Endodermal cell (in vitro differentiated cells): ENCODE measurements at places on chromosomes 13 and 19. TPM values are rescaled to one million over a fixed set of nuclear protein-coding genes. Genes with fewer than 3 reads are reported as not detected.
A peak's percentile ranks its signal among the peaks of the same experiment; 100 is the strongest.

- DNase-seq = no peak
- H3K27me3 ChIP-seq = no peaks in the 10 kb centered on the region
- H3K4me1 ChIP-seq = no peaks in the 10 kb centered on the region
- no peaks in the 10 kb centered on the region for H3K36me3 ChIP-seq
- no peak overlapping the region for H3K27ac ChIP-seq
Measured at GRCh38 chr19:48348045-48348444, 15.7 kb downstream of the TMEM143 start.

GRCh38 chr19:49764341-49764740 lies 1.2 kb upstream of the TSKS start:
- DNase-seq = no peak
- no peak overlapping the region for H3K27ac ChIP-seq
- H3K4me1 ChIP-seq = peaks cover 4% of the 10 kb centered on the region

DNA sequence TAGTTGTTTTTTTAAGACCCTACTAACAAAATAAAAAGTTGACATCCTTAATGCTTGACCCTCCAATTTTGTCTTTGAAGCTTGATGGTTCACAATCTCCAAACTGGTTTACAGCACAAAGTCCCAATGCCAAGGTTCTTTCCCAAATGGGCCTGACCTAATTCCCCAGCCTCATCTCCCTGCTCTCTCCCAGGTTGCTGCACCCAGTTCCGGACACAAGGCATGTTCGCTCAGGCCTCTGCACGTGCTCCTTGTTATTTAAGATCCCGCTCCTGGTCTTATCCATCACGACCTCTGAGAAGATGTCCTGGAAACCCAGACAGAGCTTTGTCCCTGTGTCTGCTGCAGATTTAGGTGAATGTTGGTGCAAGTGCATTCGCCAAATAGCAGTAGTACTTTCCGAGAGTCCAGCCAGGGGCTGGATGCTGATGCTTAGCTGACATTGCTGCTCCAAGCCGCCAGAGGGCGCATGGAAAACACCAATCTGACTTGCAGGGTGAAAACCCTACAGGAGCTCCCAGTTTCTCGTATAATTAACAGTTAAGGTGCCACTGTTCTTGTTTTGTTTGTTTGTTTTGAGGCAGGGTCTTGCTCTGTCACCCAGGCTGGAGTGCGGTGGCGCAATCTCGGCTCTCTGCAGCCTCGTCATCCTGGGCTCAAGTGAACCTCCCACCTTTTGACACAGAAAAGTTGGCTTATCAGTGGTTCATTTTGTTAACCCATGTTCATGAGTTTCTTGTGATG lies 18.5 kb downstream of the LYPD3 start:
- H3K27me3 ChIP-seq = no peaks in the 10 kb centered on the region
- H3K4me1 ChIP-seq = no peaks in the 10 kb centered on the region
- H3K4me3 ChIP-seq = no peak overlapping the region
- H3K27ac ChIP-seq = no peak overlapping the region
- H3K36me3 ChIP-seq = no peaks in the 10 kb centered on the region
- DNase-seq = peak; percentile 93

GRCh38 chr13:26095338-26095737 lies 43.5 kb upstream of the SHISA2 start:
- H3K27ac ChIP-seq = no peak overlapping the region
- no peaks in the 10 kb centered on the region for H3K4me1 ChIP-seq
- H3K27me3 ChIP-seq = no peaks in the 10 kb centered on the region
- no peak for DNase-seq

DNA sequence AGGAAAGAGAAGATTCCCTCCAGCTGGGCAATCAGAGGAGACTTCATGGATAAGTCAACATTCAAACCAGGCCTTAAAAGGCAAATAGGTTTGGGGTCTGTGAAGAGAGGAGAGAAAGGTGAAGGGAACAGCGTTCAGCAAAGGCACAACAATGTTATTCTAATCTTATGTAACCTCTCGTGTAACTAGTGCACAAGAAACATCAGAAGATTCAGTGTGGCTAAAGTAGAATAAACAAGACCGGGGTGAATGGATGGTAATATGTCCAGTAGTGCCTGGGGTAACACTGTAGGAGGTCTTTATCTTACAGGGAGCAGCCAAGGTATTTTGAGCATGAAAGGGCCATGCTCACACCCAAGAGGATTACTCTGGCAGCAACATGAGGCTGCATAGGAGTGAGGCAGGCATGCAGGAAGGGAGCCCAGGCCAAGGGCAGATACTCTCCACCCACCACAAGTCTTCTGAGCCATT lies 24.1 kb downstream of the LHFPL6 start:
- DNase-seq = no peak
- no peaks in the 10 kb centered on the region for H3K27me3 ChIP-seq
- no peaks in the 10 kb centered on the region for H3K36me3 ChIP-seq
- H3K27ac ChIP-seq = no peak overlapping the region

- H3K27ac ChIP-seq = no peak overlapping the region
- peaks cover 4% of the 10 kb centered on the region for H3K27me3 ChIP-seq
- no peak for DNase-seq
Measured at GRCh38 chr19:40896418-40896796, 14.4 kb upstream of the CYP2A7 start.

DNA sequence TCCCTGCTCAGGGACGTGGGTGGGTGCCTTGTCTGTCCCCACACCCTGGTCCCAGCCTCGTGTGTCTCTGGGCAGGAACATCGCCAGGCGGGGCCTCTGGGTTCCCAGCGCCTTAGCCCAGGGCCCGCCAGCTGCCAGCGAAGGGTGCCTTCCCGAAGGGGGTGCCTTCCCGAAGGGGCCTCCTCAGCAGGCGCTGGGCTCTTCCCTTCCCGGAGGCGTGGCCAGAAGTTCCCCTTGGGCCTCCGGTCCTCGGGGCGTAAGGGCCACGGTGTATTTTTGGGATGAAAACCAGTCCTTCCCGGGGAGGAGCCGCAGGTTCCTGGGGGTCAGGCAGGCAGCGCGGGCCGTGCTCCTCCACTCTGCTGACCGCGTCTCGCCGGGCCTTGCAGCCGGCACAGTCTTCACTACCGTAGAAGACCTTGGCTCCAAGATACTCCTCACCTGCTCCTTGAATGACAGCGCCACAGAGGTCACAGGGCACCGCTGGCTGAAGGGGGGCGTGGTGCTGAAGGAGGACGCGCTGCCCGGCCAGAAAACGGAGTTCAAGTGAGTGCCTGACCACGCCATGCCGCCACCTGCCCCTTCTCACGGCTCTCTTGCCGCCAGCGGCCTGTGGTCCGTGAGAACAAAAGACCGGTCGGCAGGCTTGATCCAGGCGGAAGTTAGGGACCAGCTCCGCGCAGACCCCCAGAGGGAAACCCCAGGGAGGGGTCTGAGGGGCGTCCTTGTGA lies 6.9 kb downstream of the BSG start:
- DNase-seq = peak; percentile 41
- peak overlapping the region; percentile 11 for H3K27ac ChIP-seq
- no peaks in the 10 kb centered on the region for H3K27me3 ChIP-seq
- no peak overlapping the region for H3K4me3 ChIP-seq
- H3K36me3 ChIP-seq = peaks cover 52% of the 10 kb centered on the region
- peaks cover 3% of the 10 kb centered on the region for H3K4me1 ChIP-seq

NLRP9 gene
- not detected in 3 replicates for total RNA-seq

URAD gene
- not detected in 3 replicates for total RNA-seq

HIF3A gene
- 71.0 to 77.3 TPM (median 71.9 TPM) in 3 replicates for total RNA-seq

RFC3 gene
- 34.2 and 34.4 TPM in 2 replicates for total RNA-seq

KLK14 gene
- total RNA-seq = 0.38 to 0.71 TPM (median 0.53 TPM) in 3 replicates

MATK gene
- 5.2 to 6.7 TPM (median 5.7 TPM) in 3 replicates for total RNA-seq
